ENCODE measurements at places on chromosomes 5 and 9.

DNA sequence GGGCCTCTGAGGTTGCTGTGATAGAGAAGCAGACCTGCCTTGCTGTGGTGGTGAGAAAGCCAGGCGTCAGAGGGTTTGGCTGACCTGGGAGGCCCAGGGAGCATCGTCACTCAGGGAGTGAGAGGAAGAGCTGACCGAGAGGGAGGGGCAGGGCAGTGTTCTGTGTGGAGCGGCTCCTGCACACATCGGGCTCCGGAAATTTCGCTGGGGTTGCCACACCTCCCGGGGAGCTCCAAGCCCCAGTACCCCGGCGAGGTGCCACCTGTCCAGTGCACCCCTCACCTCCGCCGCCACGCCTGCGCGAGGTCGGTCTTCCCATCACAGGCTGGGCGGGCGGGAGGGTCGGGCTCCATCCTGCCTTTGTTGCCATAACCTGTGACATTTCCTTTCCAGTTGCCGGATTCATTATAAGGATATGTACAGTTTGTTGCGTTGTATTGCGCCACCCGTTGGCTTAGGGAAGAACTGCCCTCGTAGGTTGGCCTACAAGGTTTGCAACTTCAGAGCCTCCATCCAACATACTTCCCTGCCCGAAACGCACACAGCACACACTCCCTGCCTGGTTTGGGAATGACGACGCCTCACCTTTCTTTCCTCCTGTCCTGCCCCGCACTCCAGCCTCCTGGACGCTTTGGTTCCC, 223.2 kb downstream of the CACNA1B start:
- DNase-seq: no peak

GRCh38 chr9:99436616-99437015, 214.5 kb downstream of the SEC61B start:
- DNase-seq: no peak

DNA sequence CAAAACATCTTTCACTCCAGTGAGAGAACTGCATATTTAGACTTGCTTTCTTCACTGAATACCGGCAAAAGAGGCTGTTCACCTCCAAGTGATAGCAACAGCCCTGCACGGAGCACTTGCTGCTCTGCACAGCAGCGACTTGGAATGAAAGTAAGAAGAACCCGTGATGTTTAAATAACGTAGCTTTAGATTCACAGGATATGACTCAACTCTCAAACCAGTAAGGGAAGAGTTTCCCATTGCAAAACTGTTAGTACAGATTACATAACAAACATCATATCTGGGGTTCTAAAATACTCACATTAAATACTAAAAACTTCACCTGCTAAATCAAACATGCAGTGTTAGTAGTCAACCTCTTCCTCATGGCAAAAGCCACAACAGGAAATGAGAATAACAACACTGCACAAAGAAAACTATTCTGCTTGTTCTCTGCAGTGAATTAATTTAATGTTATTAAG, 203.4 kb downstream of the MCTP1 start:
- no peak for DNase-seq

- no peak for DNase-seq
These were observed 197.3 kb upstream of the CLINT1 start for GRCh38 chr5:158056130-158056825.

- no peak for DNase-seq
These were observed 79.3 kb downstream of the CACNA1B start for GRCh38 chr9:137956688-137957385.

- no peak for DNase-seq
These were observed 48.2 kb upstream of the ZNF169 start for GRCh38 chr9:94210616-94211603.

GRCh38 chr5:179914032-179914755, 6.5 kb upstream of the TBC1D9B start:
- DNase-seq: no peak

GRCh38 chr5:24226479-24226878, 418.3 kb downstream of the CDH10 start:
- DNase-seq: no peak

DNA sequence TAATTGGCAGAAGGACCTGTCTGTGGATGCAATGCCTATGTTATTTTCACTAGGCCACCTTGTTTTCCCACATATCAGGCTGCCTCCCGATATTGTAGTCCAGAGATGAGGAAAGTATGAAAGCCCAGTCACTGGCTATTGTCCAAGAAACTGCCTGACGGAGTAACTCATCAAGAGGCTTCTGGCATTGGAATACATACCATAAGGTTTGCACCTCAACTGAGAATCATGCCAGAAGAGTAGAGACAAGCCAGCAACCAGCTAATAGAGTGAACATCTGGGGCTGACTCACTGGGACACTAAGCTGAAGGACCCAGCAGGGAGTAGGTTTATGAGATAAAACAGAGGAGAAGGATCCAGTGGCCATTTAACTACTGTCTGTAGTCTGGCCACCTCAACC, 137.2 kb upstream of the FST start:
- DNase-seq: no peak

- DNase-seq: no peak
These were observed 12.3 kb downstream of the RNU6ATAC start for GRCh38 chr9:134152022-134152448.

GRCh38 chr5:134451936-134452505, 40.3 kb upstream of the CDKN2AIPNL start:
- no peak for DNase-seq

DNA sequence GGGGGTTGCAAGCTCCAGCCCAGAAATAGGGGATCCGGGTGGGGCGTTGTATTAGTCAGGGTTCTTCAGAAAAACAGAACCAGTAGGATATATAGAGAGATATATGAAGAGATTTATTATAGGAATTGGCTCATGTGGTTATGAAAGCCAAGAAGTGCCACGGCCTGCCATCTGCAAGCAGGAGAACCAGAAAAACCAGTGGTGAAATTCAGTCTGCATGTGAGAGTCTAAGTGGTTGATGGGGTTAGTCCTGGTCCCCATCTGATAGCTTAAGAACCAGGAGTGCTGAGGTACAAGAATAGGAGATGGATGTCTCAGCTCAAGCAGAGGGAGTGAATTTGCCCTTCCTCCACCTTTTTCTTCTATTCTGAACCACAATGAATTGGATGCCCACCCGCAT, 123.4 kb upstream of the APC start:
- DNase-seq: no peak

DNA sequence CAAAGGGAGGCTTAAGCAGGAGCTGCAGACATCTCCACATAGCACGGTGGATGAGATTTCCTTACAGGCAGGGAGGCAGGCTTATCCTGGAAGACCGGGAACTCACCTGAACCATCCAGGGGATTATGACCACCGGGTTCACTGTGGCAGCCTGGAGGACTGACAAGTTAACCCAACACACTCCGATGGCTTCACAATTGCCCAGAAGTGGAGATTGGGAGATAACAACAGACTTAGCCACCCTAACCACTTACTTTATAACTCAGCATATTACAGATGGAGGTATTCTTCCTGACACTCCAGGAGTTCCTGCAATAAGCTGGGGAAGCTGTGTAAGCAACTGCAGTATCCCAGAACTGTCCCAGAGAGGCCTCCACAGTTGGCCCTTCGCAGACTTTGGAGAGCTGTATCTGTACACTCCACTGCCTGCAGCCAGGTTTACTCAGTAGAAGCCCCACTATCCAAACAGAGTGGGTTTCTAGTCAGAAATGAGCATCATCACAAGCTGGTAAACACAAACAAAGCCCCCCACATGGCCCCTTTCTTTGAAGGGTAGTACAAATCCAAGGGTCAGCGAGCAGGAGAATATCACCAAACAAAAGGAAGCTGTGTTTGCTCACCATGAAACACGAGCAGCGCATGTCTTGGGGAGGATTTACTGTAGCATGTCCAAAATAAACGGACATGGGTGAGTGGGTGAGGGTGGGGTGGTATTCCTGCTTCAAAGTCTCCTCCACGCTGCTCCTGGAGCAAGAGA, 462.2 kb downstream of the RASEF start:
- DNase-seq: no peak

GRCh38 chr5:16791036-16791705, 144.9 kb downstream of the MYO10 start:
- DNase-seq: peak; percentile 21

DNA sequence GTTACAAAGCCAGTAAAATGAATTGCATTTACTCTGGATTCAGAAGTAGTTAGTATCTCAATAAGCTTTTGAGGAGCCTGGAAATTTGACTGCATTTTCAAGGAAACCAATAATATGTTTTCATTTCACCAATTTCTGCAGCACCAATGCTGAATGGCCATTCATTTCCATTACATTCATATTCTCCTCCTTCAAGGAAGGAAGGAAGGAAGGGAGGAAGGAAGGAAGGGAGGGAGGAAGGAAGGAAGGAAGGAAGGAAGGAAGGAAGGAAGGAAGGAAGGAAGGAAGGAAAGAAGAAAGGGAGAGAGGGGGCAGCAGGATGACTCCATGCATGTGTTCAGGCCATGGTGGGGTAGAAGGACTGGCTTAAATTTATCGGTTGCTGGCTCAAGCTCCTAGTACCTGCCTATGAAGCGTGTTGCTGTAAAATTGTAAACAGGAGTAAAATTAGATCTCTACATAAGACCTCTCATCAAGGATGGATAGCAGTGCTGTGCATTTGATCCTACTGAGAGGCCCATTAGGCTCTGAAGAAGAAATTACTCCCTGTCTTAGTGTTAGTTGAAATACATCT, 498.8 kb upstream of the TNC start:
- DNase-seq: no peak

- peak; percentile 22 for DNase-seq
These were observed 19.2 kb downstream of the GSN start for GRCh38 chr9:121286973-121287741.

- DNase-seq: no peak
These were observed 83.7 kb upstream of the ORM1 start for GRCh38 chr9:114238891-114239875.

DNA sequence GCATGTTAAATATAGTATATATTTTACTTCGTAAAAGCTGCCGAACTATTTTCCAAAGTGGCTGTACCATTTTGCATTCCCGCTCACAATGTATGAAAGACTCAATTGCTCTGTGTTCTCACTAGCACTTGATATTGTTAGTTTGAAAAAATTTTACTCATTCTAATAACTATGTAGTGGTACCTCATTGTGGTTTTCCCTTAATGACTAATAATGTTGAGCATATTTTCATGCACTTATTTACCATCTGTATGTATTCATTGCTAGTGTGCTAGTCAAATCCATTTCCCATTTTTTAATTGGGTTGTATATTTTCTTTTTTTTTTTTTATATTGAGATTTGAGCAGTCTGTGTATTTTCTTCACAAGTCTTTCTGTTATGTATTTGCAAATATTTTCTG, 58.4 kb downstream of the RANBP17 start:
- no peak for DNase-seq

DNA sequence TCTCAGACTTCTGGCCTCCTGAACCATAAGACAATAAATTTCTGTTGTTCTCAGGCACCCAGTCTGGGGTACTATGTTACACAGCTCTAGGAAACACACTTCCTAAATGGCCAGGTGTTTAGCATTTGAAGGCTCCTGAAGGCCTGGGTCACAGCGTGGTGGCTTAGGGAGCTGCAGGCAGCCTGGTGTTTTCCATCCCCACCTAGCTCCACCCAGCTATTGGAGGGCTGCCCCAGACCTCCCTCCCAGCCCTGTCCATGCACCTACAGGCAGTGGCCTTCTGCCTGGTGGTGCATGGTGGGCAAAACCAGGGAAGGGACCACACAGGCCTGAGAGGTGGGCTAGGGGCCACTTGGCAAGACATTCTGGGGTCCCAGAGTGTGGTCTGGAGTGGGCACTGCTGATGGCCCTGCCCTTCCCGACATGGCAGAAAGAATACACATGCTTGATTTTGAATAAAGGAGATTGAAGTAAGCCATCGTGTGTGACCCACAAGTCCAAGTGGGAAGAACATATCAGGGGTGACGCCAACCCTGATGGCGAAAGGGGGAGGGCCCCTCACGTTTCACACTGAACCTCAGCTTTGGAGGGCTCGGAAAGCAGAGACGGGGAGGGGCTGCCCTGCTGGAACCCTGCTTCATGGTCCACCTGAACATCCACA, 1.3 kb upstream of the SUSD3 start:
- DNase-seq: no peak

- DNase-seq: no peak
These were observed 372.0 kb downstream of the ARHGEF28 start for GRCh38 chr5:73997960-73998359.

GRCh38 chr9:118836891-118837290, 532.3 kb downstream of the BRINP1 start:
- DNase-seq: no peak

DNA sequence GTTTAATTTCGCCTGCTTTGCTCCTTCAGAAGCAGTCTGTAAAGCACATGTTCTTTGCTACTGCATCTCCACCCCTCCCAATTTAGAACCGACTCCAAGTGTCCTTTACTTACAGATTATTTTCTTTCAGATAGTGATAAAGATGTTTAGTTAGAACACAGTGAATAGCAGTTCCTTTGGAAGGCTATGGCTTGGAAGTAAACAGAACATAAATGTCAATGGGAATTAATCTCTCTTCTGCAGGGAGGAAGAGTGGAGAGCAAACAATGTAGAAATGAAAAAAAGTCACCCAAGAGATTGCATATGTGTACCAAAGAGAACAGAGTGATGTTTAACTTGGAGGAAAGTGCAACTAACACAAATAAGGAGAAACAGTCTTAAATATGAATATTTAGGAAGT, 4.2 kb upstream of the CARTPT start:
- no peak for DNase-seq

GRCh38 chr9:108478431-108479332, 377.1 kb downstream of the ACTL7B start:
- no peak for DNase-seq

GRCh38 chr5:166625210-166625865, 1666.1 kb upstream of the WWC1 start:
- no peak for DNase-seq

GRCh38 chr5:40291338-40291737, 388.4 kb upstream of the PTGER4 start:
- no peak for DNase-seq

Measured in stimulated activated CD4-positive, alpha-beta T cell treated with anti-CD3 and anti-CD28 coated beads, Interleukin-2, amount 100 ng/mL, for 48 hours (primary cell).